ENCODE measurements at places on chromosomes 5 and 9.

DNA sequence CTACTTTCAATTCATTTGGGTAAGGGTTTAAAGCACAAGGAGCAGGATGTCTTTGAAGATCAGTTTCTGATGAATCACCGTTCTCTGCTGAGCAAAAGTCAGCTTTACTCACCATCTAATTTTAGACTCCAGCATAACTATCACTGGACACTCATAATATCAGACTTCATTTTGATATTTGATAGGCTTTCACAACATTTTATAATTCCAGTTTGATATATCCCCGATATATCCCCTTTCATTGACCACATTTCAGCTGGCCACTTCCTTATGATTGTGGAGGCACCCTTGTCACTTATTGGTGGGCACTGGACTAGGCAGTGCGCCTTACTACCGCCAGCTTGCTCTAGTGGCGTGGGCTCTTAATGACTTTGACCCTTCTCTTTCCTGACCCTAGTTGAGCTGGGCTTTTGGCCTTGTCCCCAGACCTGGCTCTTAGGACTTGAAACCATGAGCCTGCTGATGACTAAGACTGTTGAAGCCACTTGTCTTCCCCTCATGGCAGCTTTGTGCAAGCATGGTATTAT lies 46.8 kb downstream of the CYSTM1 start:
- DNase-seq = peak; percentile 58

GRCh38 chr5:69368458-69369339 lies 621 bp downstream of the AK6 start:
- DNase-seq = peak; percentile 15

DNA sequence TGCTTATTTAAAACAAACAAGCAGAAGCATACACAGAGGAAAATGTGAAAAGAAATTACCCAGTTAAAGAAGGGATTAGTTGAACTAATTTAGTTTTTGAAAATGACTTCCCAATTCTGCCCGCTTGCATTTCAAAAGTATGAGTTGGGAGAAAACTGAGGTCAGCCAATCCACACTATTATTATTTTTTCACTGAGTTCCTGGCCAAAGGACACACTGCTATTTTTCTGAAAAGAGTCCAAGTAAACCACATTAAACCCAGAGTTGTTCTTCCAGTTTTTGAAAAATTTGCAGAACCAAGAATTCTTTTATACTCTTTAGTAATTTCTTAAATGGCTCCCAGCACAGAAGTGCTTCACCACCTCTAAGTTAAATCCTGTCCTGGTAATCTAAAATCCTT lies 7.5 kb downstream of the SMU1 start:
- no peak for DNase-seq

GRCh38 chr5:132916086-132916485 lies 42.6 kb downstream of the LEAP2 start:
- no peak for DNase-seq

DNA sequence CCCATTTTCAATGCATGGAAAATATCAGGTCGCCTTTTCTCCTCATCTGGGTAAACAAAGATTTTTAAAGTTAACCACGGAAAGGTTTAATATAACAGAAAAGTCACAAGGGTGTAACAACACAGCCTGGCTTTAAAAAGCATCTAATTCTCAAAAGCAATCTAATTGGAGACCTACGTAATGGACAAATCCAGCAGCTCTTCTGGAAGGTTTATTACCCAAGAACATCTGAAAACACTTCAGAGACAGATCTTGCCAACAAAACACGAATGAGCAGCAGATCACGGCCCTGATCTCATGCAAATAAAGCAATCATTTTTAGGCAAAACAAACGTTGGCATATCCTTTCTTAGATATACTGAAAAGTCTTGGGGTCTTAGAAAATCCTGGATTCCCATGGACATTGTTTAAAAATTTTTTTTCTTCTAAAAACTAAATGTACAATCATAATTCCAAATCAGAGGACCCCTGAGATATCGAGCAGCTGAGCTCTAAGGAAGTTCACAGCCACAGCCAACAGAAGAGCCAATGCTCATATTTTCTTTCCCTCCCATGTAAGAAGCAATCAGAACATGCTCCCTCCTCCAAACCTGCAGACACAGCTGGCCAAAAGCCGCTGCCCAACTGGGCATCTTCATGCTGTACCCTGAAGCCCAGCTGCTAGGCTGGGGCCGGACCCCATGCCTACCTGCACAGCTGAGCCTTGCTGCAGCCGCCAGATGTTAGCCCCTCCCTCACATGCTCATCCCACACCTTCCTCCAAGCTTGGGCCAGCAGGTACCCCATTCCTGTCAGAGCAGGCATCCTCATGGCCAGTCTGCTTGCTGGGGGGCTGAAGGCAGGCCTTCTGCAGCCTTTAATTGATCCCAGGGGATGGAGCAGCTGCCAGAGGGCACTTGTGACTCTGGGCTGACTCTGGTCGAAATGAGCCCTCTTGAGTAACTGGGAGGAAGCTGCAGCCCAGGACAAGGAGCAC lies 11.2 kb downstream of the ANKS6 start:
- DNase-seq = no peak

- no peak for DNase-seq
These were observed 148.2 kb upstream of the LRRTM2 start for GRCh38 chr5:139023286-139023685.

GRCh38 chr9:122263699-122264349 lies 816 bp downstream of the RBM18 start:
- no peak for DNase-seq

- no peak for DNase-seq
These were observed 596.1 kb downstream of the ELAVL2 start for GRCh38 chr9:23229890-23230317.

- no peak for DNase-seq
These were observed 11.4 kb downstream of the ABO start for GRCh38 chr9:133263557-133263956.

DNA sequence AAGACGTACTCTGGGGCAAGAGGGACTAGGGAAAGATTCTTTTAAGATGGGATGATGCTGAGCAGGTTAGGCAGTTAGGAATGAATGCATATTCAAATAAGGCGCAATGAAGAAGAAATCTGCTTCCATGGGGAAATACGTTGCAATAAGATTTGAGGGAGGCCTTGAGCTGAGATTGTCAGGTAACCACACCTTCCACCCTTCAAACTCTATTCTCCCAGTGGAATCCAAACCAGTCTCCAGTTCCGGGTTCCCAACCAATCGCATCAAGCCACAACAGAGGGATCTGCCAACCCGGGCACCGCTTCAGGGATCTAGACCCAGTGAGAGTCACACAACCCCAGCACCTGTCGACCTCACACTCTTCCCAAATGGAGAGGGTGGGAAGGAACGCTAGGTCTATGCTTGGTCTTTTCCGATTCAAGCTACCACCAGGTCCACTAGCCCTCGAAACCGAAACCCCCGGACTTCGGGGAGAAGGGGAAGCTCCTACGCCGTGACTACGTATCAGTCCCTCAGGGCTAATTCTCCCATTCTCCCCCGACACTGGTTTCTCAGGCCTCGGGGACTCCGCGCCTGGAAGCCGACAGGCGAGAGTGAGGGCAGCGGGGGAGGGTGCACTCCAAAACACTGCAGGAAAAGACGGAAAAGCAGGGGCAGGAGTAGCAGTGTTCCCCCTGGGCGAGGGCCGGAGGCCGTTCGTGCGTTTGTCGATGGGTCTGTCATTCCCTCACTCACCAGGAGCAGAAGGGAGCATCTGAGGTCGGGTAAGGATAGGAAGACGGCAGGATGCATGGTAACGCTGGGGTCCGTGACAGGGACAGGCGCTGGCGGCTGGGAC lies 534 bp downstream of the ERP44 start:
- no peak for DNase-seq

- DNase-seq = peak; percentile 8
These were observed 369.9 kb upstream of the DAB2 start for GRCh38 chr5:39794513-39795210.

DNA sequence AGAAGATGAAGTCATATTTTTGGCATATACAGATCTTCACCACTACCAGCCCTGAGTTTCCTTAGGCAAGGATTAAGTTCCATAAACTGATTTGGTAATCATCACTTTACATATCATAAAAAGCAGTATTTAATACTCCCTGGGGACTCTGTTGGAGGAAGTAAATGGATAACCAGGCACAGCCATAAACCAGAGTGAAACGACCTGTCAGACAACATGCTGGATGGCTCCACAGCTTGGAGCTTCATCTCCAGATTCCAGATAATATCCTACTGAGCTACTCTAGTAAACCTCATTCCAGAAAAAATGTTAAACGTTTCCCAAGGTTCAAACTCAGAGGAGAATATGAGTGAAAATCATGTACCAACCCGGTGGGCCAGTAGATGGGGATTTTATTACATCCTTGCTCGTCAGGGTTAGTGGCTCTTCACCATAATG lies 109.2 kb downstream of the BASP1 start:
- no peak for DNase-seq

DNA sequence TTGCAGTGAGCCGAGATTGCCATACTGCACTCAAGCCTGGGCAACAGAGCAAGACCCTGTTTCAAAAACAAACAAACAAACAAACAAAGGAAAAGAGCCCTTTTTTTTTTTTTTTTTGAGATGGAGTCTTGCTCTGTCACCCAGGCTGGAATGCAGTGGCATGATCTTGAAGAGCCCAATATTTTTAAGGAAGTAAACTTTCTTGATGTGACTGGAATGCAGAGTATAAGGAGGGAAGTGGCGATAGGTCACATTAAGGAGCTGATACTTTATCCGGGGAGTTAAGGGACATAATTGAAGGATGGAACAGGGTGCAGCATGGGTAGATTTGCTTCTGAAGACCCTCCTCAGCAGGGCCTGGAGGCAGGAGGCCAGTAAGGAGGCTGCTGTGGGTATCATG lies 13.0 kb downstream of the NAIF1 start:
- DNase-seq = no peak

- no peak for DNase-seq
These were observed 23.9 kb downstream of the CLTA start for GRCh38 chr9:36214571-36214970.

Measured in GM04503 (cell line).